ENCODE measurements at places on chromosomes 1 and 21. TPM values are rescaled to one million over a fixed set of nuclear protein-coding genes. Genes with fewer than 3 reads are reported as not detected.

- no peak for DNase-seq
These were observed 363.0 kb upstream of the DUSP10 start for GRCh38 chr1:222104694-222105392.

GRCh38 chr1:113812661-113813135 is 422 bp upstream of the RSBN1 start:
- no peak for DNase-seq

DNA sequence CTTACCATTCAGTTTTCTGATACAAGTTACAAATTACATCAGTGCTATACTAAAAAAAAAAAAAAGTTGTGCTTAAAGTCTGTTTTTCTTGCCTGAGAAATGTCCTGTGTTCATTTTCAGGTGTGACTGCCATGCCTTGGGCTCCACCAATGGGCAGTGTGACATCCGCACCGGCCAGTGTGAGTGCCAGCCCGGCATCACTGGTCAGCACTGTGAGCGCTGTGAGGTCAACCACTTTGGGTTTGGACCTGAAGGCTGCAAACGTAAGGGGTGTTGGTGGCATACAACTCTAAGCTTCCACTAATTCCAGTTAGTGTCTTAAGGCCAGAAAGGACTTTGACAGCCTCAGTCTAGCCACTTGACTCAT is 60.1 kb upstream of the LAMC2 start:
- no peak for DNase-seq

- DNase-seq: no peak
These were observed 8.6 kb downstream of the AIM2 start for GRCh38 chr1:159067699-159068621.

GRCh38 chr1:162626761-162627160 is 5.5 kb upstream of the DDR2 start:
- DNase-seq: no peak

DNA sequence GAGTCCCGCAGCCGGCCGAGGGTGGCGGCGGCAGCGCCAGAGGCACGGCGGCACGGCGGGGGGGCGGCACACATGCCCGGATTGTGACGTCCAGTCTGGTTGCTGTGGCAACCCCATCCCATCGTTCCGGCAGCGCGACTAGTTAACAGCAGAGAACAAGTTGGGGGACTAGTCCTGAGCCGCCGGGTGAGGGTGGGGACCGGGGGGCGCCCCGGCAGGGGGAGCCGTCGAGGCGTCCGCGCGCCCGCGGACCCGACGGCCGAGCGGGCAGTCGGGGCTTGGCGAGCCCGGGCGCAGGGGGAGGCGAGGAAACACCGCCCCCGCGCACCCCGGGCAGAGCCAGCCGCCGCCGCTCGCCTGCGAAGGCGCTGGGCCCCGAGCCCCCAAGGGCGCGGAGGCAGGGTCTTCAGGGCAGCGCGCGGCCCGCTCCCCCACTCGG is at the start of gene CHD5:
CHD5 (minus strand) TSS at position 54 of the 439 bp plus-strand sequence. CDS start 298 bp downstream, outside the sequence.
- DNase-seq: no peak

DNA sequence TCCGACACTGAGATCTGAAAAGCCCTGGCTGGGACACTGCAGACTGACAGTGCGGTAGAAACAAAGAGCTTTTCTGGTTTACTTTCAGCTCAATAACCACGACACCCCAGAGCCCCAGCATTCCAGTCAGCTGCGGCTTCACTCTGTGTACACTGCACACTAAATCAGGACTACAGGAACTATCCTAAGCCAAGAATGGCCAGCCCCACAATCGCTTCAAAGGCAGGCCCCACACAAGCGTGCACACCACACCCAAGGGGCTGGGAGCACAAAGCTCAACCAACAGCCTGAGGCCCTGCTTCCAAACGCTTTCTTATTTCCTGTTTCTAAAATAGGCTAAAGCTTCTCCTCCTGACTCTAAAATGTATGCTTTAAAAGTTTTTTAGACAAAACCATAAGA is 28.4 kb downstream of the URB1 start:
- no peak for DNase-seq

- no peak for DNase-seq
These were observed 711 bp upstream of the ZNF648 start for GRCh38 chr1:182062223-182062622.

WNT3A gene
- not detected for total RNA-seq

CELA2A gene
- not detected for total RNA-seq

CASQ1 gene
- 0.69 TPM for total RNA-seq

COL24A1 gene
- total RNA-seq: 0.79 TPM

Data from omental fat pad (tissue), 4 donors.